Activated naive CD4-positive, alpha-beta T cell treated with anti-CD3 and anti-CD28 coated beads for 36 hours (primary cell): ENCODE measurements at places on chromosomes 6 and 20.
A peak's percentile ranks its signal among the peaks of the same experiment; 100 is the strongest.

DNA sequence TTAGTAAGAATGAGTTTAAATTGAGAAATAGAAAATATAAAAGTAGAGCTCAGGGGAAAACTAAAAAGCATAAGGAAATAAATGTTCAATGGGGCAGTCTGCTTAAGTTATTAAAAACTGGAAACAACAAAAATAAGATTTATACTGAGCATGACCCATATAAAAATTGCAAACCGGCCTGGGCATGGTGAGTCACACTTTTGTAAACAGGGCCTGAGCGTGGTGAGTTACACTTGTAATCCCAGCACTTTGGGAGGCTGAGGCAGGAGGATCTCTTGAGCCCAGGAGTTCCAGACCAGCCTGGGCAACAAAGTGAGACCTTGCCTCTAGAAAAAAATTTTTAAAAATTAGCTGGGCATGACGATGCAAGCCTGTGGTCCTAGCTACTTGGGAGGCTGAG is 74.6 kb downstream of the TMEM244 start:
- no peak for DNase-seq

- no peak for DNase-seq
These were observed 60.4 kb downstream of the HAO1 start for GRCh38 chr20:7879883-7880282.

- DNase-seq: no peak
These were observed 392.4 kb downstream of the TAF4 start for GRCh38 chr20:61673152-61673847.

GRCh38 chr6:120357447-120357846 is 976.8 kb downstream of the TBC1D32 start:
- DNase-seq: no peak

DNA sequence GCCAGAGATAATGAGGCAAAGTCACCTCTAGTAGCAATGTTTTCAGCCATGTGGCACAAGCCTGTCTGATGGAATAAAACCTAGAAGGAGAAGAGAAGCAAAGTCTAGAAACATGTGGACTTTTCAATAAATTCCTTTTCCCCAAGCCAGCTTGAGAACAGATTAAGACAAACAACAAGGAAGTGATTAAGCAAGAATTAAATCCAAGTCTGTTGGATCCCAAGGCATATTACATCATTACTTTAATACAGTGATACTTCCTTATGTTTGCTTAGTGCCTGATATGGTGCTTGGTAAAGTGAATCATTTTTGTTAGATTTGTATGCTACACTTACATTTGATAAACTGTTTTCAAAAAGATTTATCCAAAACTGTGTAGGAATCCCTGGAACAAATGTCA is 260.3 kb upstream of the FAM83B start:
- no peak for DNase-seq

DNA sequence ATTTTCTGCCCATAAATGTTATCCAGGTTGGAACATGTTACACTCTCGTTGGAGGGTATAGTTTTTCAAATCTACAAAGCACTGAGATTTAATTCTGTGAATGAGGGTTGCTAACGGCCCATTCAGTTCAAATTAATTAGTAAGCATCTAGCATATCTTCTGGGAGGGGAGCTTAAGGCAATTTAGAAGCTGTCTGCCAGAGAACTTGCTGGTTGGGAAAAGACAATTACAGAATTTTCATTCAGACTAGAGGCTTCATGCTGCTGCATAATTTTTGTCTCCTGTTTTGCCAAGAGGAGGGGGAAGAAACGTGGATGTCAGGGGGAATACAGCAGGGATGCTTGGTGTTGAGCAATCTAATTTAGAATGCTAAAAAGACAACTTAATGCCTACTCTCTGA is 268.3 kb upstream of the FAM83B start:
- no peak for DNase-seq

DNA sequence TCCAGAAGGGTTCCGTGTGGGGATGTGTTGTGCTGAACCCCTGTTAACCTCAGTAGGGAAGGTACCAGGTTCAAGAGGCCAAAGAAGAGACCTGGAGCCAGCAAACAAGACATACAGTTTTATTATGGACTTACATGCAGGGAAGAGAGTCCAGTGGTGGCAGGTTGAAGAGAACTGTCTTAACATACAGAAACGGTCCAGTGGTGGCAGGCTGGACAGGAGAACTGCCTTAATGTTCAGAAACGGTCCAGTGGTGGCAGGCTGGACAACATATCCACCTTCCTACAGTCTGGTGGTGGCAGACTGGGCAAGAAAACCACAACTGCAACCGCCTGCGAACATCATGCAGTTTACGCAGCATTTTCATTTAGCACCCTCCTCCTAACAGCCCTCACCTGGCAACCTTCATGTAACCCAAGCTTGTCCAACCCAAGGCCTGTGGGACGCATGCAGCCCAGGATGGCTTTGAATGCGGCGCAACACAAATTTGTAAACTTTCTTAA is 75.9 kb downstream of the PHACTR3 start:
- no peak for DNase-seq

DNA sequence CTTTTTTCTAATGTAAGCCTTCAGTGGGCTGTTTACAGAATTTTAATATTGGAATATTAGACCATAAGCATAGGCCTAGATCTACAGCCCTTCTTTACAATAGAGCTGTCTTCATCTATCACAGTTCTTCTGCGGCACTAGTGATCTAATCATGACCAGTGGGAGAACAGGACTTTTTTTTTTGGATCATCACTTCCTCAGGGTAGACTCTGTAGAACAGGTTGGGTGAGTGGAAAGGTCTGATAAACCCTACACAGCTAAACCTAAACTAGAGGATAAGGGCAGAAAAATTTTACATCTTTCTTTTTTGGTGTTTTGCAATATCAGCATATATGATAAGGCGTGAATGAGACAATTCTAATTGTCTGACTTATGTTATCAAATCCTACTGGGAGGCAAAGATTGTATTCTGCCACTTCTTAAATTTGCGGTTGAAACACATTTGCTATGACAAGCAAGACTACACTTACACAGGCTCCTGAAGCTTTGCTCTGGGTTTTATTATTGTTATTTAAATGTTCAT is 52.2 kb downstream of the GOPC start:
- DNase-seq: no peak

DNA sequence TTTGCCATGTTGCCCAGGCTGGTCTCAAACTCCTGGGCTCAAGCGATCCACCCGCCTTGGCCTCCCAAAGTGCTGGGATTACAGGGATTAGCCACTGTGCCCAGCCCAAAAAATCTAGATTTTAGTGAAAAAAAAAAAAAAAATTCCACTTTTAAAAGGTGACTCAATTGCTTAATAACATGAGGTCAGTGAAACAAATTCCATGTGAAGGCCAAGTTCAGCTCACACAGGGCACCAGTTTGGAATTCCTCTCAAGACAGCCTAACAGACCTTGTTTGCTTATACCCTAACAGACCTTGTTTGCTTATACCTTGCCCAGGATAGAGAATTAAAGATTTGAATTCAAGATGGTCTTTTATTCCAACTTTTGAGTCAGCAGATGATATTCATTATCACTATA is 5.1 kb downstream of the RRBP1 start:
- no peak for DNase-seq

DNA sequence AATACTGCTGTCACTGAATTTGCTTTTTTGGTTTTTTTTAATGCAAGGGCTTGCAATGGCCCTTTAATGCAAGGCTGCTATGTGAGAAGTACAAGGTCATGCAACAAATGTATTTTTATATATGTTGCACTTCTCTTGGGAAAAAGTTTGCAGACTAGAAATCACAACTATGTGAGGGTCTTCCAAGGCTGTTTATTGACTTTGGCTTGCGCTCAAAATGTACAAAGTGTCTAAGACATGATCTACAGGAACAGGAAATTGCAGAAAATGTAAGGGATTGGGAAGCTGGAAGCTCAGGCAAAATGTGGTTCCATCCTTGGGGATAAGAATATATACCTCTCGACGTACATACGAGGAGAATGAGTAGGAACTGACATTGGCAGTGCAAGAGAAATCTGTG is 92.2 kb upstream of the F13A1 start:
- DNase-seq: no peak

- DNase-seq: peak; percentile 85
These were observed at the start of gene LY6G5C for GRCh38 chr6:31680226-31681134. Gene LY6G5C (minus strand): TSS chr6:31681067. CDS start chr6:31680373, 694 bp downstream.

DNA sequence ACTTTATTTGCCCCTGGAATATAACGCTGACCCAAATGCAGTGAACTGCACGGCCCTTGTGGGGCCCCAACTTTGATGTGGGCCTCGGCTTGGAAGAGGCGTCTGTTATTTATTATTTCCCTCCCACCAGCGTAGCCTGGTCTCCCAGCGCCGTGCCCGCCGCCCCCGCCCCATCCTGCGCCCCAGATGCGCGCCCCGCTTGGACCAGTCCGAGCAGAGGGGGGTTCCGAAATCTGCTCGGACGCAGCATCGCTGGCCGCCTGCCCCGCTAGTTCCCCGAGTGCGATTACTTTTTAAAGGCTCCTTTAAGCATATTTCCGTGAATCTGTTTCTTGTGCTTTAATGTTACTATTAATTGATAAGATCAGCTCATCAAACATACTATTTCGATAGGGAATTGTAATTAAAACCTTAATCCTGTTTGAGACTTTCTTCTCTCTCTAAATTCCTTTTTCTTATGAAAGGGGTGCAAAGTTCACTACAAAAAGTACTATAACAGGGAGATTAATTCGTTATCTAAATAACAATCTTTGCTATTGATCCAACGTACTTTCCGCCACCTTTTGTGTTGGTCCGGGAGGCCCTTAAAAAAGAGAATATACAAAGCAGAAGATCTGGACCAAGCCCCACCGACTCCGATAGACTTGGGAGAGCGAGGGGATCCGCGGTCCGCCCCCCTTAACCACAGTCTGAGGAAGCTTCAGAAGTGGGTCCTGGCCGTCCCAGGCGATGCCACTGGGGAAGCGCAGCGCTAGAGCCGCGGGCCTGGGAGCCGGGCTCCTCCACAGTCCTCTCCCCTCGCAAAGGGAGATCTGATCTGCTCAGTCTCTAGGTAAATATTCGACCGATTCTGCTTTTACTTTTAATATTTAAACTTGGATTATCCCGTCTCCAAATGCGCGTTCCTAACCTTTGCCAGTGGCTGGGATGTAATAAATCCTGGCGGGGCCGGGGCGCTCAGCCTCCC is 10.2 kb downstream of the POU3F2 start:
- DNase-seq: no peak

DNA sequence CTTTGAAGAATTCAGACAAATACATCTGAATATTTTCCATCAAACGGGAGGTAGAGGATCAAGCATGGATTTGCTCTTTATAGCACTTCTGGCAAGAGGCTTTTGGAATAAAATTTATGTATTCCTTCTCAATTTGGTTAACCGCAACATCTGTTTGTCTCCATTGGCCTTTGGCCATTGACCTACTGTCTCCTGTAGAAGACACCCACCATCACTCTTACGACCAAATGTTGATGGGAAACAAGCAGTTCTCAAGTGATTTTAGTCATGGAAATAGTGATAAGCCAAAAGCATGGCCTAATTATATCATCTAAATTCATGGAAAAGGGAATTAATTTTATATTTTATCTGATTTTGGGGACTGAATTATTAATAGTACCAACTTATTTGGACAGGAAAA is 591.9 kb downstream of the CD109 start:
- DNase-seq: no peak

DNA sequence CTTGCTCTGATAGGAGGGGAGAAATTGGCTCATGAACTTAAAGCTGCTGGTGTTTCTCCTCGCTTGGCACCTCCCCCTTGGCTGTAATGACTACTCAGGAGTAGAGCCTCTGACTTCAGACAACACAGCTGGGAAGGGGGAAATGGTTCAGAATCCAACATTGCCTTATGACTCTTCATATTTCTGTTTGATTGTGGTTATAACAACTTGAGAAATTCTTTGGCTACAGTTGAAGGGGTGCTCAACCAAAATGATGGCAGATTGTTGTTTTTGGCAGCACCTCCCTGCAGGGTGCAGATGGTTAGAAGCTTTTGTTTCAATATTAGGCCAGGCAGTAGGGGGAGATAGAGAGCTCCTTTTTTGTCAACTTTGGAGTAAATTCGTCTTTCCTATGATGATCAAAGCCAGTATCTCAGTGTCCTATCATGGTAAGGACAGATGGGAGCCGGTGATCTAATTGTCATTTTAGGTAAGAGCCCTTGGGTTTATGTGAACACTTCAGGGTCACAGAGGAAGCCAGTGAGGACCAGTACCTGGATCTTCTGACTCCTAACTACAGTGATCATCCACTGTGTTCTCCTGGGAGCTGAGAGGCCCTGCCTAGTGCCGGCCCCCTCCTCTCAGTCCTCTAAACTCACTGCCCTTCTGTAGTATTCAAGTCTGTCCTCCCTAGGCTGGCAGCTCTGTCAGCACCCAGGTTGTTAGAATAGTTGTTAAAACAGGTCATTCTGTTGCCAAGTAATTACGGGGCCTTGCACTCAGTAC is 39.9 kb downstream of the RPRD1B start:
- DNase-seq: peak; percentile 25

DNA sequence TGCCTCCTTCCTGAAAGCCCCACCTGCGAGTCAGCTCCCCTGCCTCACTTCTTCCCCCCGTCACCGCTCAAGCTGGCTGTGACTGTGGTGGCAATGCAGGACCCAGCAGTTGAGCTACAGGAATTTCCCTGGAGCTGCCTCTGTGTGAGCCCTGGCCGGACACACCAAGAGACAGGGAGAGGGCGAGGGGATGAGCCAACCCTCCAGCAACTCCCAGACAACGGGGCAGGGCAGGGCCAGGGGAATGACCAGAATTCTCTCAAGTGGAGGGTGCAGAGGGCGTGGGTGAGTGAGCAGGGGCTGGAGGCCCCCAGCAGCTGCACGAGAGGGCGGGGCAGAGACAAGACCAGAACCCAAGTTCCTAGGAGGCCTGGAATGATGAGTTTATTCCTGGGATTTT is 4.9 kb upstream of the ARFGAP1 start:
- no peak for DNase-seq

GRCh38 chr6:25042036-25042521 is 106.3 kb upstream of the RIPOR2 start:
- DNase-seq: peak; percentile 73

- no peak for DNase-seq
These were observed 181.8 kb upstream of the MCHR2 start for GRCh38 chr6:100175814-100176310.

- no peak for DNase-seq
These were observed 93.6 kb upstream of the UST start for GRCh38 chr6:148653138-148653776.

DNA sequence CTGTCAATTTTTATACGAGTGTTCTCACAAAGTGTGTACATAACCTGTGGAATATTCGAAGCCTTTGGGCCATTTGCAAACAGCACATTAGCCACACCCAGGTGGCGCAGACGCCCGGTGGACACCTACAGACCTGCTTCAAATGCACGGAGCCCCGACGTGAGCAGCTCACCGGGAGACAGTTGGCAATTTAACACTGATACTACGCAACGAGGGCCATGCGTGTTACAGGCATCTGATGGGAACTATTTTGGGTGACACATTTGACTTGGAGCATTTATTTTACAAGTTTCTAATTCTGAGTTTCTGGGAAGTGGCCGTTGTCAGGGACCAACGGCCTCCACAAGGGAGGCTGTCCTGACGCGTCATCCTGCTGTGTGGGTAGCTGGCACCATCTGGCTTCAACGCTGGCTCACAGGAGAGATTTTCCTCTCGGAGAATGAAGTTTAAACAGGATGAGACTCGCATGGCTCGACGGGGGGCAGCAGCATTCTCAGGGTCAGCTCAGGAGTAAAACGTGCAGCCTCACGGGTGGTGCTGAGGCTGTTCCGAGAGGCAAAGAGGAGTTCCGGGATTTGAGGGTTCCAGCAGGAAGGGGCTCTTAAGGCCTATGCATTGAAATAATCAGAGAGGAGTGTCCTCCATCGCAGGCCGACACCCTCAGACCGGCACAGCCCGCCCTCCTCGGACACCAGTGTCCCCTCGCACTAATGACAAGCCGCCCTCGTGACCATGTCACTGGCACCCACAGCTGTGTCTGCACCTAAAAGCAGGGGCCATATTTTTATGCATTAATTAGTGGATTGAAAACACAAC is 207.4 kb downstream of the DLL1 start:
- DNase-seq: no peak

GRCh38 chr20:60269573-60270162 is 311.4 kb downstream of the CDH26 start:
- no peak for DNase-seq
